ENCODE measurements at places on chromosomes 12 and 14.

DNA sequence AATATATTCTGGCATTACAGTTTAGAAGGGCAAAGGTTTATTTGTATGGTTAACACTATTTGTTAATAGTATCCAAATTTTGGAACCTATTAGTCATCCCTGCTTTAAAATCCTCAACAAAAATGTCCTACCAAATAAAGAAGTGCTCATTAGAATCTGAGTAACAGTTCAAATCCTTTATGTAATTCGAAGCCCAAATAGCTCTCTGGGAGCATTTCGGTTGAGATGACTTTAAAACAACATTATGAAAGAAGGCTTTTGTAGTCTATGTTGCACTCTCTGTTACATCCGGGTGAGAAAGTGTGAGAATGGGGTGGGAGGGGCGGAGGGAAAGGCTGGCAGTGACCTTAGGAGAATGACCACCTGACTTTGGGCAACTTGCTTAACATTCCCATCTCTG, 59.7 kb downstream of the SLC38A1 start:
- H3K27me3 ChIP-seq: no peaks in the 10 kb centered on the region
- H3K27ac ChIP-seq: peak overlapping the region; percentile 84
- peaks cover 66% of the 10 kb centered on the region for H3K4me1 ChIP-seq
- no peak overlapping the region for H3K4me3 ChIP-seq
- H3K36me3 ChIP-seq: peaks cover 69% of the 10 kb centered on the region
- no peak for DNase-seq

DNA sequence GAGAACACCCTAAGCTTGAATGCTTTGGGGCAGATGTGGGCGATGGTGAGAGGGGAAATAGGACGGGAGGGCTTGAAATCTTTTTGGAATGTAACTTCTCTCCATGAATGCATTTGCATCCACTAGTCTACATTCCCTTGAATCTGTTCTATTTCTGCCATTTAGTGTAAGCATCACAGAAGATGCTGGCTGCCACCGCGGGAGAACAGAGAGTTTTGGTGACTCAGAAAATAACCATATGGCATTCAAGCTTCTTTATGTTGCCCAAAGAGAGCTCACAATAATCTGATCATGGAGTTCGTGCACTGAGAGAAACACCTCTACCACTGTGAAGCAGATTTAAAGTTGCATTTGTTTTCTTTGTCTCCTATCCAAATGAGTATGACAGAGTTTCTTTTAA, 52.6 kb upstream of the OTX2 start:
- H3K4me1 ChIP-seq: no peaks in the 10 kb centered on the region
- DNase-seq: no peak
- no peaks in the 10 kb centered on the region for H3K36me3 ChIP-seq
- no peak overlapping the region for H3K4me3 ChIP-seq
- H3K27ac ChIP-seq: no peak overlapping the region
- H3K27me3 ChIP-seq: peaks cover 3% of the 10 kb centered on the region

- no peaks in the 10 kb centered on the region for H3K36me3 ChIP-seq
- peaks cover 1% of the 10 kb centered on the region for H3K4me1 ChIP-seq
- no peak for DNase-seq
Measured at GRCh38 chr12:106588771-106589170, 6.0 kb downstream of the RFX4 start.

DNA sequence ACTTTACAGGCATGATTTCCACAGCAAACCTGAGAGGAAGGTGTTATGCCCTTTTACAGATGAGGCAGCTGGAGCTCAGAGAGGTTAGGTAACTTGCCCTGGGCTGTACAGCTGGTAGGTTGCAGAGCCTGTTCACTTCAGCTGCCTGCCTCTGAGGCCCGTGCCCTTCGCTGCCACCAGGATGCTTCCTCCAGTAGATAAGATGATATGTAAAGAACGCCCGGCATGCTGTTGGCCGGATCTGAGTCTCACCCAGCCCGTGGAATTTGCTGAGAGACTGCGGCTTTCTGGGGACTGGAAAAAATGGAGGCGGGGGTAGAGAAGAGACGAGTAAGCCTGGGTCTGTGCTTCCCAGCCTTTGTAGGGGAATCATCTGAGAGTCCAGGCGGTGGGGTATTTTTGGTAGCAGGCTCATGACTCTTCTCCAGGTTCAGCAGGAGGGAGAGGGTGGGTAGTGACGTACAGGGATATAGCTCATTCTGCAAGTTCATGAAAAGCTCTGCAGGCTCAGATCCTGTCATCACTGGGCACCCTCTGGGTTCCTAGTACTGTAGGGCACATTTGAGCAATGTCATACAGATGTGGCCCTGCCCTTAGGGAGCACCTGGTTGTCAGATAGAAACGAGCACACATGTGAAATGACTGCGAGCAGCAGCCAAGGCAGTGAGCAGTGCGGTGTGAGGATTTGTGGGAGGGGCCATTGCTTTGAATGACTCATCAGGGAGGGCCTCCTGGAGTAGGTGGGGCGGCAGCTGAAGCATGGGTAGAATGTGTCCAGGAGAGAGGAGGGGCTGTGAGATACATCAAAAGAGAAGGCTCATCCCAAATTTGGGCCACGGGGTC, 159.4 kb downstream of the TSPAN9 start:
- DNase-seq: no peak
- H3K36me3 ChIP-seq: no peaks in the 10 kb centered on the region
- no peak overlapping the region for H3K4me3 ChIP-seq
- H3K27me3 ChIP-seq: no peaks in the 10 kb centered on the region
- H3K4me1 ChIP-seq: no peaks in the 10 kb centered on the region
- no peak overlapping the region for H3K27ac ChIP-seq

DNA sequence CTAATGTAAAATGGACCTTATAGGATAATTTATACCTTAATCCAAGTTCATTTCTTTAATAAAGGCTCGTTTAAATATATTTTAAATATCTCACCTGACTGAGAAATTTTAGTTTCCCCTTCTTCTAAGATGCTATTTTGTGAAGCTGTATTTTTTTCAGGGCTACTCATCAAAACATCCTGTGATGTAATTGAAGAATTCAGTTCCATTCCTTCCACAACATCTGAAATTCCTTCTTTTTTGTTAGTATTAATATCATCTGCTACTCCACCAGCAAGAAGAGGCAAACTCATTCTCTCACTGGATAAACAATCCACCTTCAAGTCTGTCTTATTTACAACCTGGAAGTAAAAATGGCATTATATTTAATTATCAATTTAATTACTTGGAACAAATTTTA, 22.5 kb downstream of the LGALS3 start:
- no peaks in the 10 kb centered on the region for H3K36me3 ChIP-seq
- no peak overlapping the region for H3K4me3 ChIP-seq
- H3K4me1 ChIP-seq: no peaks in the 10 kb centered on the region

Measured in B cell (primary cell).